RWPE1 (cell line): ENCODE measurements at places on chromosomes 16 and 17.
A peak's percentile ranks its signal among the peaks of the same experiment; 100 is the strongest.

DNA sequence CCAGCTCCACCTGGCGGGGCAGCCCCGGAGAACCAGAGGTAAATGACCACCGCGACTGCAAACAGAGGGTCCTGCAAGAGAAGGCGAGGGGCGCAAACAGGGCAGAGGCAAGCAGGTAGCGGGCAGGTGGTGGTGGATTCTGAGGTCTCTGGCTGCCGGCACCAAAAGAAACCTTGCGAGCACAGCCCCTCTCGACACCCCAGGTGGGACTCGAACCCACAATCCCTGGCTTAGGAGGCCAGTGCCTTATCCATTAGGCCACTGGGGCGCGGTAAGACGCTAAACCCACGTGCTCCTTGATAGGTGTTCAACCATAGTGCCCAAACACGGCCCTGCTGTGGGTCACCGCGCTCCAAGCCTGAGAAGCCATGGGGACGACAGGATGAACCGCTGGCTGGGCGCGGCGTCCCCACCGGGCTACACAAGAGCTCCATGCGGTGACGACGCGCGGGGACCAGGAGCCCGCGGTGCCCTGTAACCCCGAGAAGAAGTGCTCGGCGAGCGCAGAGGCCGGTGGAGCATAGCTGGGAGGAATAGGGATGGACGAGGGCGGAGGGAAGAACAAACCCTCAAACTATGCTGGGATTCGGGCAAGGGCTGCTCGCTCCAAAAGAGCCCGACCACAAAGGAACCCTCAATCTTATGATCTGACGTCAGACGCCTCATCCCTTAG, 12.4 kb downstream of the ATP5PD start:
- DNase-seq = peak; percentile 60

DNA sequence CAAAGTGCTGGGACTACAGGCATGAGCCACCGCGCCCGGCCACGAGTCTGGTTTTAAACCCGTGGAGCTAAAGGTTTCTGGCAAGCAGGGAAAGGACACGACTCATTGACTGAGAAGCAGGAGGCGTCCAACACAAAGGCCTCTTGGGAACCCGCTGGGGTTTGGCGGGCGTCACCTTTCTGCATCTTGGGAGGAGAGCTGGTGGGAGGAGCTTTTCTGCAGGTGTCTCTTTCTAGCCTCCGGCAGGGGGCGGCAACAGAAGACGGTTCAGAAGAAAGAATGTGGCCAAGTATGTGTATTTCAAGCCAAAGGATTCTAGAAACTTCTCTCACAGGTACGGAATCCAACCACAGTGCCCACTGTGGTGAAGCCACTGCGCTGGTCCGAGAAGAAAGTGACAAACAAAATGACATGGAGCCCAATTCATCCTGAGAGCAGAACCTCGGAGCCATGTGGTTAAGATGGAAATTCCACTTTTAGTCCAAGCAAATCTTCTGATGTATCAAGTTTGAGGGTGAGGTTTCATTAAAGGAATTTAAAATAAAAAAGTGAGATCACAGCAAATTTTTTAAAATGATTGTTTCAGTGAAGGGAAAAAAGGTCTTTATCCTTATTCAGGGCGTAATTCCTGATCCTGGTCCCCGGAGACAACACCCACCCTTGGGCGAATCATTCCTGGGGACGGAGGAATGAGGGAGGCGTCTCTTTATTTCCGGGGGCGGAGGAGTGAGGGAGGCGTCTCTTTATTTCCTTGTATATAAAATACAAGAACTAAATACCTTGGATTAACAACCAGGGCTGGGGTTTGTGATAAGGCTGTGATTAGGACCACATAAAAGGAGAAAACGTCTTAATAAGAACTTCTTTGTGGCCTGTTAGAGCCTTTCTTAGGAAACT, 97.6 kb downstream of the MRM3 start:
- peak; percentile 88 for DNase-seq

DNA sequence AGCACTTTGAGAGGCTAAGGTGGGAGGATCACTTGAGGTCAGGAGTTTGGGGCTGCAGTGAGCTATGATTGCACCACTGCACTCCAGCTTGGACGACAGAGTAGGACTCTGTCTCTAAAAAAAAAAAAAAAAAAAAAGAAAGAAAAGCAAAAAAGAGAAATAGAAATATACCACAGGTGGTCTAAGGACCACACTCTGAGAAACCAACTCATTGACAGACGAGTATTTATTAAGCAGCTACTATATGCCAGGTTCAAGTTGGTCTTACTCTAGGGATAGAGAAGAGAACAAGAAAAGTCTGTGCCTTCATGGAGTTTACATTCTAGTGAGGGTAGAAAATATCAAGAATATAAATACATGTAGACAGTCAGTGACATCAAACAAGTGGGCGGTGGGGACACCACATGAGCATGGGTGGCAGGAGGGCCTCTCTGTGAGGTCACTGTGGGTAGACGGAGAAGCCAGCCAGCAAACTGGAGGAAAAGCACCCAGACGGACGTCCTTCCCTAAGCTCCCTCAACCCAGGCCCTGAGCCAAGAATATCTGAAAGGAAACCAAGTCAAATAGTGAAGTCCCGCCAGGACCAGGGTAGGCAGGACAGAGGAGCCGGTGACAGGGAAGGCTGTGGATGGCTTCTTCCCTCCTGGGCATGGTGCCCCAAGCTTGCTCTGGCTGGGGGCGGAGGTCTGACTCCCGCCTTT, 4.7 kb downstream of the CDIPT start:
- no peak for DNase-seq

- no peak for DNase-seq
Measured at GRCh38 chr16:2720064-2720457, at the start of gene PRSS27. PRSS27 (minus strand) TSS chr16:2720224; CDS start chr16:2720160, 64 bp downstream.

DNA sequence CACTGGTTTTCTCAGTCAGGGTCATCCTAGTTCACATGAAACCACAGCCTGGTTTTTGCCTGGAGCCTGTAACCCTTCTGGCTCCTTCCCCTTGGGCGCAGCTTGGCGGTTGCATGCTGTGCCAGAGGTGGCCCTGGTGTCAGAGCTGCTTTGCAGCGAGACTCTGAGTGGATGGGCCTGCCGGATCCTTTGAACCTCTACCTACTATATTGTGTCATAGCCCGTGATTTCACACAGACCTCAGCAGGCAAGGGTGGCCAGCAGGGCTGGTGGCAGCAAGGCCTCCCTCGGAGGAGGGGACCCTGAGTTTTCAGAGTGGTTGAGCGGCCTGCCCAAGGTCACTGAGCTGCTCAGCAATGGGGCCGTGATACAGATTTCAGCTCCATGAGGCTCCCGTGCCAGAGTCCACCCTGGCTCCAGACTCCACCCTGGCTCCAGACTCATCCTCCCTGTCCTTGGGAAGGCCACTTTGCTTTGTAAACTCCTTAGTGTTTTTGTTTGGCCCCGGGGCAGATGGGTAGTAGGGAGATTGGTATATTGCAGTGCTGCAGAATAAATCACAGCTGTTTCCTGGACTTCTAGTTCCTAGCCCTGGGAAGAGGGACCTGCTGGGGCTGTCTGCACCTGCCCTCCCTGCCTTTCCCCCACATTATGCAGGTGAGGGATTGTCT, 9.7 kb downstream of the MPRIP start:
- no peak for DNase-seq

DNA sequence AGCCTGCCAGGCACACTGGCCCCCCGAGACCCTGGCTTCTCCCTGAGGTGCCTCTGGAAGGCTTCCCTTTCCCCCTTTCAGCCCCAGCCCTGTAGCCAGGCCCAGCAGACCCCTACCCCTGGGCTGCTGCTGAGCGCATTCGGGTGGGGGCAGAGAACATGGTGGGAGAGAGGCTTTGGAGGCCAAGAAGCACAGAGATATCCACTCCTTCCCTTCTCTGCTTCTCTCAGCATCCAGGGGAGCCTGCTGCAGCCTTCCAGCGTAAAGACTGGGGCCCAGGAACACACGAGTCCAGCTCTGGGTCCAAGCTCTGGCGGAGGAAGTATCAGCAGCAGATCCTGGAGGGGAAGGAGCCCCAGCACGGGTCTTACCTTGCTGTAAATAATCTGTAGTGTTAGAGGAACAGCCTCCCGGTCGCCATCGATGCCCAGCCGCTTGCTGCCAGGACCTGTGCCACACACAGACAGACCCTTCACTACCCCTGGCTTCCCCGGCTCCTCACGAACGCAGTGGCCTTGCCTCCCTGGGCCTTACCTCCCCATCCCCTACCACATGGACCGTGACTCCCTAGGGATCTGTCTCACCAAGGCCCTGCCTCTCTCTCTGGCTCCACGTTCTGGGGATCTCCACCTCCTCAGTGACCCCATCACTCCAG, 17.0 kb upstream of the PIK3R6 start:
- no peak for DNase-seq

DNA sequence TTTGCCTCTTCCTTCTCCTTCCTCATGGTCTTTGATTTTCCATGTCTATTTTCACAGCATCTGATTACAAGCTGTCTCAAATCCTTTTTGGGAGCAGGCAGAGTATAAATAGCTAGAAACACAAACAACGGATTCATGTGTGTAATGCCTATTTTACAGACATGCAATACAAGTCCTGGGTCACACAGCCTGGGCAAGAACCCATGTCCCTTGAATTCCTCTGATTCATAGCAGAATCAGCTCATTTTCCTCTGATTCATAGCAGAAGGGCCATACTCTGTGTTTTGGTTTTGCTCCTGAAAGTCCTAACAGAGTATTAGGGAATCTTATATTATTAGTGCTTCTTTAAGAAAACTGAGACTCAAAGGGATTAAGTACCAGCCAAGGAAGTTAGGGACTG, 71.3 kb downstream of the IRX5 start:
- DNase-seq = no peak

- DNase-seq = no peak
Measured at GRCh38 chr17:79342376-79342775, 267.8 kb downstream of the ENGASE start.

DNA sequence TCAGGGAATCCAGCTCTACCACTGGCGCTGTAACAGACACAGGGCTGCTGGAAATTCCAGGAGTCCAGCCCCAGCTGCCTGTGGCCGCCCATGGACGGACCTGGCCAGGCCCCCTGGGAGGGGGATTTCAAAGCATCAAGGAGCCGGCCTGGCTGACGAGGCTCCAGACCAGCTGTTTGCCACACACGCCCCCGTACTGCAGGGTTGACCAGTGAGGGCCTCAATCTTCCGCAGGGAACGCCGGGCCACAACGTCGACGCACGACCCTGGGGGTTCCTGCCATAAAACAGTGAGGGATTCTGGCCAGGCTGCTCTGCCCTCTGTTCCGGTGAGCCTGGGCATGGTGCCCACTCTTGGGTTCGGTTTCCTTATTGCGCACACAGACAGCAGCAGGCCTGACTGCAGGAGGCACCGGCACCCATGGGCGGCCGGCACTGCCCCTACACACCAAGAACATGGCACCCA, 3.7 kb downstream of the LMF1 start:
- no peak for DNase-seq

- DNase-seq = peak; percentile 89
Measured at GRCh38 chr17:48107137-48108055, at the start of gene SNX11. SNX11 (plus strand) TSS chr17:48107766; CDS start chr17:48112044, 4,278 bp downstream.

GRCh38 chr16:886084-886543, 84.7 kb downstream of the LMF1 start:
- no peak for DNase-seq

- DNase-seq = no peak
Measured at GRCh38 chr16:68345958-68346635, 35.3 kb downstream of the PRMT7 start.

GRCh38 chr17:63928966-63929695, 3.0 kb downstream of the CD79B start:
- DNase-seq = no peak

DNA sequence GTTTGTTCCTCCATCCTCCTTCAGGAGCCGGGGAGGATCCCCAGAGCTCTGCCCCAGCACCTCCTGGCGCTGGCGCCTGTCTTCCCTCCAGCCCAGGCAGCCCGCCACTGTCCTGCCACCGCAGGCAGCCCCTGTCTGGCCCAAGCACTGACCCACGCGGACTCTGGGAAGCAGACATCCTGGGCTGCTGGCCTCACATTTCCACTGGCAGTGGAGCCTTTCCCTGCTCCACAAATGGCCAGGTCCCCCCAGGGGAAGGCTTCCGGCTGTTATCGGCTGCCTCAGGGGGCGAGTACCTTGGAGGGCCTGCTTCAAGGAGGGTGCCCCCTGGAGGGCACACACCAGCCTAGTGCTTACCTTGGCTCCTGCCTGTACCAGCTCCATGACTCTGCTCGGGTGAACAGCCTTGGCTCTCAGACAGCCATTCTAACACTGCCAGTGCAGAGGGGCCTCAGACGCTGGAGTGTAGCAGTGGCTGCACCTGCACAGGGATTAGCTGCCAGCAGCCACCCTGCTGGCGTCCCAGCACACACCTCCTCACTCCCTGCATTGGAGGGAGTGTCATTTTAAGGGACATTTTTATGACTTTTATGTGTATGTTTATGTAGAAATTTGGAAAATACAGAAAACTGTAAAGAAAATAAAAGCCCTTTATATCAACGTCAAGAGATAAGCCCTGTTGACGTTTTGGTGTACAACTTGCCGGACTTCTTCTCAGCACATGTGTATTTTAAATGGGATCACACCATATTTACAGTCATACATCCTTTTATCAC, 21.0 kb downstream of the ACE start:
- DNase-seq = no peak

GRCh38 chr17:71142333-71142732, 973.0 kb downstream of the KCNJ2 start:
- no peak for DNase-seq

GRCh38 chr17:64509179-64509578, 2.4 kb downstream of the CEP95 start:
- no peak for DNase-seq

DNA sequence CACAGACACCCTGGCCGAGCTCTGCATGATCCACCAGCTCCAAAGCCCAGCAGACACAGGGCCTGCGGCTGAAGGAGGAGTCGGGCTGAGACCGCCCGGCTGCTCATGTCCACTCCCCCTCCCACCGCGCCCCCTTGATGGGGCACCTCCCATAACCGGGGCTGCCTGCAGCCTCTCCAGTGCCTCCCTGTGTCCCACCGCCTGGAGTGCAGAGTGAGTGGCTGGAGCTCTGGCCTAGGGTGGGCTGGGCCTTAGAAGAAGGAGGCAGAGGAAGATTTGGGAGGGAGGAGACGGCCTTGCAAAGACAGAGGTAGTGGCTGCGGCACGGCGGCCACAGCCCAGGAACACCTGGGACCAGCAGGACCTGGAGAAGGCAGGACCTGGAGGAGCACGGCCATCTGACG, 4.0 kb downstream of the CBFA2T3 start:
- DNase-seq = no peak

DNA sequence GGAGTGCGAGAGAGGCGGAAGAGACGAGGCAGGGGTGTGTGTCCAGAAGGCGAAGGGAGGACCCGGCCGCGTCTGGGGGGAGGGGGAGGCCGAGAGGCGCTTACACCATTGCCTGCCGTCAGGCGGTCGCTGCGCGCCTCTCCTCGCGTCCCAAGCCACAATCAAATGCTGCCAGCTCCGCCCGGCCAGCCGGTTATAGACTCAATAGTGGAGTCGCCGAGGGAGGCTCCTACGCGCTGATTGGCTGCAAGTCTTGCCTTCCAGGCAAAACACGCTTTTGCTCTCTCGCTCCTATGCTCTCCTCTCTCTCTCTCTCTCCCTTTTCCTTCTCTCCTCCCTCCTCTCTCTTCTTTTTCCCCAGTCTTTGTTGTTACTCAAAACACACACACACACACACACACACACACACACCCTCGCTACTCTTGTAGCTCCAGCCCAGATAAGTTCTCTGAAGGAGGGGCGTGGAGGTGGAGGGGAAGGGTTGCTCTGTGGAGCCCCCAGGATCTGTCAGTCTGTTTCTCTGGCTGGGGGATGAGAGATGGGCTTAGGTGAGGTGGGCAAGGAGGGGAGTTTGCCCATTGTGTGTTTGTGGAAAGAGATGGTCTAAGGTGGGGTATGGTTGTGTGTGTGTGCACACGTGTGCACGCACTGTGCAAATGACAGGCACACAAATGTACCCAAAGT, at the start of gene DLX3:
DLX3 (minus strand) TSS at position 170 of the 684 bp plus-strand sequence. CDS start 226 bp downstream, outside the sequence.
- peak; percentile 86 for DNase-seq
